ENCODE measurements at places on chromosomes 16 and 17.

- no peak for DNase-seq
These were observed 7.5 kb upstream of the GJD3 start for GRCh38 chr17:40372031-40372430.

DNA sequence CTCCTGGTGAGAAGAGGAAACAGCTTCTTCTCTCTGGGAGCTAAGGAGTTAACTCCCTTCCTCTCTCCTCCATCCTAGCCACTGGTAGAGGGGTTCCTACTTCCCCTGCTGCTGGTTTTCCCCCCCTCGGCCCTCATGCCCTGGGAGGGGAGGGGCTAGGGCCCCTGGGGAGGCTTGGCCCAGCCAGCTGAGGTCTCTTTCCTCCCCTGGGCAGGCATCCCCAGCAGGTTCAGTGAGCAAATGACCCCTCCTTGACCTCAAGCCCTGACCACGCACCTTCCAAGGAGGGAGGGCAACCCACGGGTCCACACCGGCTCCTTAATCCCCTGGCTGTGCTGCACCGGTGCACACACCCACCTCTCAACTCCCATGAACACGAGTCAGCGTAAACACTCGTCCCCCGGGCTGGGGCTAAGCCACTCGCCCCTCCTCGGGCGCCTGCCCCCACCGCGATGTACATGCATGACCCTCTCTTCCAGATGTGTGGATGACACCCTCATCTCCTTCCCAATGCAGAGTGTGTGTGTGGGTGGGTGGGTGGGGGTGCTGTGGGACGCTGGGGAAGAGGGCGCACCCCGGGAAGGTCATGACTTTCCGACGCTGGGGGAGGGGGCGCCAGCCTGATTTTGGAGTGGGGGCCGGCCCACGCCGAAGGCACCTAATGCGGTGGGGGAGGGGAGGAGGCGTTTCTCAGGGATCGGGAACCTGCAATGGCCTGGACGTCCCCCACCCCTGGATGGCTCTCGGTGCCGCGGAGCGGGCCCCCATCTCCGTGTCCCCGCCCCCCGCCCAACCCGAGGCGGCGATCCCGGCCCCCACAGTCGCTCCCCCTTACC lies 33.7 kb downstream of the SRCIN1 start:
- no peak for DNase-seq

DNA sequence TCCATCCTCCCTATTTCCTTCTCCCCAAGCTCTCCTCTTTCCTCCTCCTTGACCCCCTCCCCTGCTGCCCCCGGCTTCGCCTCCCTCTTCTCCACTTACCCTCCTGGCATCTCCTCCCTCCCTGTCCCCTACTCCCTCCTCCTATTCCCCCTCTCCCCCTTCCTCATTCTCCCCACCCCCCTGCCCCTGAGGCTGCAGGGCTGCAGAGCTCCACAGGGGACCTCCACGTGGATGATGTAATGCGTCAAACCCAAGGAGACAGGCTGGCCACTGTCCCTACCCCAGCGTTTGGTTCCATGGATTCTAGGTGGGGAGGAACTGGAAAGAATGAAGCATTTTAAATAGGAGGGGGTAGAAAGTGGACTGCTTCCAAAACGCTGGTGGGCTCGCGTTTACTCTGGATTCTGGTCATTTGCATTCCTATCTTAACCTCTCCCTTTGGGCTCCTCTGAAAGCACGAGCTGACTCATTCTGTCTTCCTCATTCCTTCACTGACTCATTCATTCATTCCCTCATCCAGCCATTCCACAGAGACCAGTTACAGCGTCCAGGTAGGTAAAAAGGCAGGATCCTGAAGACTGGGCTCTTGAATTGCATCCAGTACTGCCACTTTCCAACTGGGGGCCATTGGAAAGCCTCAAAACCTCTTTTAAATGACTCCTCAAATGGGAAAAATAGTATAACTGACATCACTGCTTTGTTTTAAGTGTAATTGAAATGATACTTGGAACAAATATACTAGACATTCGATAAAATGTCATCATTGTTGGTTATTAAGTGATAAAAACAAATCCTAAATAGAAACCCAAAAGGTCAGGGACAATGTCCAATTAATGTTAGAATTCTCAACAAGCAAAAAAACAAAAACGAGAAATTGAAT lies 943 bp upstream of the COTL1 start:
- DNase-seq: no peak

- no peak for DNase-seq
These were observed 75.9 kb upstream of the PMFBP1 start for GRCh38 chr16:72247821-72248253.

DNA sequence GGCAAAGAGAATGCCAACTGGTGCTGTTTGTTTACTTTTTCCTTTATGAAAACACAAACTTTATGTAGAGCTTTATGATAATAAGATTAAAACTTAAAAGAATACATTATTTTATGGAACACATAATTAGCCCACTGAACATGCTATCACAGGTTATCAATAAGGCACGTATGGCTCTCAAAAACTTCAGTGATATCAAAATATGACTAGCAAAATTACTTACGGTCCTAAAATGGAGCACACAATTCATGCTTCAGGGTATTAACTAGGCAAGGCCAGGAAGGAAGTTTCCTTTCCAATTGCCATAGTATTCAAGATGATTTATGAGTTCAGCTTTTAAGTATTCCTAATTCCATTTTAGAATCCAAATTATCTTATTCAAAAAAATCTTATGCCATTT lies 3.6 kb downstream of the RNF43 start:
- no peak for DNase-seq

DNA sequence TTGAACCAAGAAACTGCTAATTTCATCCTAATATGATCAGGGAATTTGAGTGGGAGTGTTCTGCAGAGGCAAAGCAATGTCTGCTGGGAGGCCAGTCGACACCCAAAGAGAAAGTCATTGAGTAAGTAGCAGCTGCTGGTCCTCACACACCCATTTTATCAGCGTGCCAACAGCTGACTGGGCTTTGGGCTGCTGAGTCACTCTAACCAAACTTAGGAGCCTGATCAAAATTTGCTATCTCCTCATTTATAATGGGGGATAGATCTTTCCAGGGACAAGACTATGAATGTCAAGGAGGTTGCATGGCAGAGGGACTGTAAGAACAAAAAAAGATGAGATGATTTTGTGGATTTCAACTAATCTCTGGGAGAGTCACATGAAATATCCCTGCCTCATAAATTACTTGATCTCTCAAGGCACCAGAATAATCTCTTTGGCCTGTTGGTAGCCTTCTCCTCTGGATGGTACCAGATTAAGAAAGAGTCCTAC lies 32.9 kb downstream of the CPSF4L start:
- peak; percentile 68 for DNase-seq
